ENCODE measurements at places on chromosomes 3 and 15. TPM values are rescaled to one million over a fixed set of nuclear protein-coding genes. Genes with fewer than 3 reads are reported as not detected.
A peak's percentile ranks its signal among the peaks of the same experiment; 100 is the strongest.

- no peak for DNase-seq
Observed at GRCh38 chr3:32912046-32912445, 39.4 kb upstream of the CCR4 start.

DNA sequence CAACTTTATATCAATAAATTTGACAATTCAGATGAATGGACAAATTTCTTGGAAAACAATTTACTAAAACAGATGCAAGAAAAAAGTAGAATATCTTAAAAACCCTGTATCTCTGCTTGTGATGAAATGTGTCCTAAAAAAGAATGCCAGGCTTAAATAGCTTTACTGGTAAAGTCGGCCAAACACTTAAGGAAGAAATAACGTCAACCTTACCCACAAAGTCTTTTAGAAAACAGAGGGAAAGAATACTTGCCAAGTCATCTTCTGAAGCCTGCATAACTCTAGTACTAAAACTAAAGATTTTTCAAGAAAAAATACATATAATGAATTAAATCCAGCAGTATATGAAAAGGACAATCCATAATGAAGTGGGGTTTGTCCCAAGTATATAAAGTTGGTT is 111.1 kb downstream of the RASA2 start:
- no peak for DNase-seq

DNA sequence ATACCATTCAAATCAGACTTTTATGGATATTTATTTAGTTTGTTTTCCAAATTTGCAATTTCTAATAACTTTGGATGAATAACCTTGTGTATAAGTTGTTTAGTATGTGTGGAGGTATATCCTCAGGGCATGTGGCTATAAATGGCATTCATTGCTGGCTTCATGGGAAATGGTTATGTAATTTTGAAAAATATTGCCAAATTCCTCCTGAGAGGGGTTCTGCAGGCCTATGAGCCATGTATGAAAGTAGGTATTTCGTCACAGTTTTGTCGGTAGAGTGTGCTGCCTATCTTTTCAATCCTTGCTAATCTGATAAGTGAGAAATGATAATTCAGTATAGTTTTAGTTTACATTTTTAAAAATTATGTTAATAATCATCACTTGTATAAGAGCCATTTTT is 256.4 kb upstream of the ZNF385D start:
- no peak for DNase-seq

DNA sequence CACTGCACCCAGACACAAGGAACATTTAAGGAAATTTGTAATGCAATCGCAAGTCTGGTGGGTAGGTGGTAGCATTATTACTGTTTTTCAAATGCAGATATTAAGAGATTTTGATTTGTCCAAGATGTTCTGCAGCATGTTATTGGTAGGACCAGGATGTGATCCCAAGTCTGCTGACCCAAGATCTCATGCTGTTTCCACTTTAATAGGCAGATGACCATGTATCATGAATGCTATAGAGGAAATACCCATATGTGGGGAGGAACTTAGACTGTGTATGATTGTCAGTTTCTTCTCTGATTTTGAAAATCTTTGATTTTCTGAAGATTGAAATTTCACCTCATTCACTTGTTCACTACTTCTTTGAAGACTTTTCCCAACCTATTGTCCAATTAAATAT is 28.7 kb downstream of the ATP6V1A start:
- DNase-seq = no peak

ABHD14A gene
- total RNA-seq = 12.8 TPM

DNA sequence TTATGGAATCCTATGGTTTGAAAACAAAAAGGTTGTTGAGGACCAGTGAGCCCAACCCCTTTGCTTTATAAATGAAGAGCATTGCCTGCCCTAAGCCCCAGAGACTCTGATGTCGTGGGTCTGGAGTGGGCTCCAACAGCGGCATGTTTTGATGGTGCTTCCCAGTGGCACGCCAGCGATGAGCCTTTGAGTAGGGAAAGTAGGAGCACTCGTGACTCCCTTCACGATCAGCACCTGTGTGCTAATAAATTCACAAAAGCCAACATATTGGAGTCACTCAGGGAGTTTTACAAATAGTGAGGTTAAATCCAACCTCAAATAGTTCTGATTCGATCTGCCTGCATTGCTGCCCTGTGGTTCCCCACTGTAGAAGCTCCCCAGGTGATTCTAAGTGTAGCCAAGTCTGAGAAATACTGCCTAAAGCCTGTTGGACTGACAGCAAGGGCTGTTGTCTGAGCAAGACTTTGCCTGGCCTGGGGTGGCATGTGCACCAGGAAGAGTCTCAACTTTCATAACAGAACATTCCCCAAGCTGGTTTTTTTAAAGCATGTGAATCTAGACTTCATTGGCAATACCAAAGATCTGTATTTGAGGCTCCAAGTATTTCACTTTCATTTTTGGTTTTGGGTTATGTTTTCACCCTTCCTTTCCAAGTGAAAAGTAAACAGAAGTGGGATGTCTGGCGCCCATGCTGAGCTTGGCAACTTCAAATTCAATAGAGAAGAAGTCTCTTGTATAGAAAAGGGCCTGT is 9.9 kb downstream of the CCR5 start:
- no peak for DNase-seq

WNT5A gene
- 8.1 TPM for total RNA-seq

GRCh38 chr3:48088056-48088748 is 72.0 kb upstream of the MAP4 start:
- no peak for DNase-seq

STAB1 gene
- total RNA-seq = not detected

DNA sequence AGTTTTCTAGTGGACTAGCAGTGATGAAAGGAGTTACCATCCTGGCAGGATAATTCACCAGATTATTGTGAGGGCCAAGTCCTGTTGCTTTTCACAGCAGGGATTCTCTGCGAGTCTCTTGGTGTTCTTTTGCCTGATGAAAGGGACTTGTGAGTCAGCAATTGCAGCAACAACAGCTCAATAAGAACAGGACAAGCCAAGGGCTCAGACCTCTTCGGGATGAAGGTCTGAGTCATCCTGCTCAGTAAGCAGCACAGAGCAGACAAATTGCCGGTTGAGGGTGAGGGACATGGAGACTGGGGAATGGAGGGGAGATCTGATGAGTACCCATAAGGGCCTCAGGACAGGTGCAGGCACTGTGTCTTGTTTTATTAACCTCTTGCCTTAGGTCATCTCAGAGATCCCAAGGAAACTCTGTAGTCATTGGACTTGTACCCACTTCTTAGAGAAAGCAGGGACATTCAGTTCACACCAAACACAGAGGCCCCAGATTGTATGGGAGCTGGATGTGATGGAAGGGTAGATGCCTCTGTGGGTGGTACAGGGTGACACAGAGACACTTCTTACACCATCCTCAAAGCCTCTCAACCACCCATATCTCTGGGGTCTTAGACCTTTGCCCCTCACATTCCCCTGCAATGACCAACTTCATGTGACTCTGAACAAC is 173.8 kb upstream of the TLE3 start:
- DNase-seq = peak; percentile 85

- DNase-seq = peak; percentile 60
Observed at GRCh38 chr3:155382396-155383042, 89.0 kb upstream of the STRIT1 start.

- no peak for DNase-seq
Observed at GRCh38 chr15:31559786-31560185, 233.2 kb downstream of the KLF13 start.

GRCh38 chr3:183260167-183260904 is 7.3 kb downstream of the B3GNT5 start:
- DNase-seq = peak; percentile 48

DNA sequence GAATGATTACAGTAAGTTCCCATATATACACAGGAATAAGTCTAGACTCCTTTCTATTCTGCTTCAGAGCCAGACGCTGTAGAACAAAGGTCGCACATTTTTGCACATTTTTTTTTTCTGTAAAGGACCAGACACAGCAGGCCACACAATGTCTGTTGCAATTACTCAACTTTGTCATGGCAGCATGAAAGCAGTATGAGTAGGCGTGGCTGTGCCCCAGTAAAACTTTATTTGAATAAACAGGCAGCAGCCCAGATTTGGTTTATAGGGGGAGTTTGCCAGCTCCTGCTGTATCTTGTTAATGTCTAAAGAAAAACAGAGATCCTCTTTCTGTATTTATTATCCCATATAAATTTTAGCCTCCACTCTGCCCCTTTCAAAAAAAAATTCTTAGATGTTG is 708.3 kb downstream of the FHIT start:
- no peak for DNase-seq

- peak; percentile 57 for DNase-seq
Observed at GRCh38 chr3:28068342-28068741, 173.1 kb upstream of the CMC1 start.

RYR3 gene
- 0.12 TPM for total RNA-seq
